T-helper 22 cell (primary cell): ENCODE measurements at places on chromosomes 11 and 22.

GRCh38 chr11:74257959-74258553 is 53.4 kb downstream of the P4HA3 start:
- DNase-seq = no peak

DNA sequence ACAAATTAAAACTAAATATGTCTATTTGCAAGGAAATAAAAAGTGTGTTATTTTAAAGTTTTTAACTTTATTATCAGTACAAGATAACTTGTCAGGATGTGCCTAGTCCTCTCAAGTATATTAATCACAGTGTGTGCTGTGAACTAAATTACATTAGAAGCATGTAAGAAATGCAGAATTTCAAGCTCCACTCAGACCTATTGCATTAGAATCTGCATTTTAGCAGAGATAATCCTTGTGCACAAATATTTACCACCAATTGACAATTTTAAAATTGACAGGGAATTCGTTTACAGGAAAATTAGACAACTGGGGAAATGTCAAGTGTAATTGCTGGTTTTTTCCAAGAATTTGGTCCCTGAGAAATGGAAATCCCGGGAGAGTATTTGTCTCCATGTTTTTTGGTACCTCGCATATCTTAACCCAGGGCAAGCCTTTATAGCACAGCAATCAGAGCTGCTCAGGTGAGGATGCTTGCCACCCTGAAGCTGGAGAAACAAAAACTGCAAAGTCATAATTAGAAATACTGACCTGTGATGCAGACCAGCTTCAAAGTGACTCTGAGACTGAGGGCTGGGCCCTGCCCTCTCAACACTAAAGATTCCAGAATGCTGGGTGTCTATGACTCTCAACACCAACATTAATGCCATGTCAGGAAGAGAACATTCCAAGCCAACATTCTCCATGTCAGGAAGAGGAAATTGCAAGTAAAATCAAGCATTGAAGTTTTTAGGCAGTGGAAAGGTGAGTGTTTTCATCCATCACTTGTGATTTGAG is at the start of gene OR8G1:
TSS of gene OR8G1 (plus strand) at position 475 of the 777 bp plus-strand sequence. CDS start 8,581 bp downstream, outside the sequence.
- DNase-seq = no peak

GRCh38 chr11:13061294-13061990 is 52.3 kb downstream of the RASSF10 start:
- no peak for DNase-seq

DNA sequence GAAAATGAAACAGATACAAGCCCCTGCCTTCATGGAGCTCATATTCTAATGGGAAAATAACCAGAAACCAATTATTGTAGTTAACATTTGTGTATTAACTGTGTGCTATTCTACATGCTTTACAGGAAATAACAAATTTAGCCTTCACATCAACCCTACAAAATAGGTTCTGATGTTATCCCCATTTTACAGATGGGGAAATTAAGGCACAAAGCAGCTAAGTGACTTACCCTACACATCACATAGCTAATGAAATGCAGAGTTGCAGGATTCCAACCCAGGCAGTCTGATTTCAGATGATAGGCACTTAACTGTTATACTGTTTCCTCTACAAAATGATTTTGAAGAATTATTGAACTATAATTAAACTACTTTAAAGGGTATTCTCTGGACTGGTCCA is 43.7 kb downstream of the KMT5B start:
- no peak for DNase-seq
